HCT116 (cell line): ENCODE measurements at places on chromosomes 11 and 22.

GRCh38 chr22:36829370-36830002 is 12.7 kb upstream of the PVALB start:
- no peak for DNase-seq

DNA sequence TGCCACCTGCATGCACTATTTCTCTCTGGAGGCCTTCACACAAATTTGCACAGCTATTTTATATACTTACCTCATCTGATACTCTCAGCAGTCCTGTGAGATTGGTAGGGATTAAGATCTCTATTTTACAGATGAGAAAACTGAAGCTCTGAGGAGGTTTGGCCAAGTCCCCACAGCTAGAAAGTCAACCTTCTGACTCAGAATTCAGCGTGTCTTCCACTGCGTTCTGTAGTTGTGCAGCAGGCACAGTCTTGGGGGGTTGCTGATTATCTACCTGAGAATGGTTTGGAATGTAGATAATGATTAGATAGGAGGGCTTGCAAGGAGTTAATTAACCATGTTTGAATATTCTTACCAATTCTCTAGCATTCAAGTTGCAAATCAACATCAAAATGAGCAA is 2.5 kb upstream of the SORL1 start:
- DNase-seq, result no peak

GRCh38 chr11:116984186-116984585 is 114.0 kb downstream of the SIK3 start:
- no peak for DNase-seq

- DNase-seq, result no peak
Observed at GRCh38 chr11:87212891-87213290, 175.2 kb downstream of the TMEM135 start.

- DNase-seq, result no peak
Observed at GRCh38 chr11:105297463-105297862, 157.9 kb upstream of the CARD18 start.

DNA sequence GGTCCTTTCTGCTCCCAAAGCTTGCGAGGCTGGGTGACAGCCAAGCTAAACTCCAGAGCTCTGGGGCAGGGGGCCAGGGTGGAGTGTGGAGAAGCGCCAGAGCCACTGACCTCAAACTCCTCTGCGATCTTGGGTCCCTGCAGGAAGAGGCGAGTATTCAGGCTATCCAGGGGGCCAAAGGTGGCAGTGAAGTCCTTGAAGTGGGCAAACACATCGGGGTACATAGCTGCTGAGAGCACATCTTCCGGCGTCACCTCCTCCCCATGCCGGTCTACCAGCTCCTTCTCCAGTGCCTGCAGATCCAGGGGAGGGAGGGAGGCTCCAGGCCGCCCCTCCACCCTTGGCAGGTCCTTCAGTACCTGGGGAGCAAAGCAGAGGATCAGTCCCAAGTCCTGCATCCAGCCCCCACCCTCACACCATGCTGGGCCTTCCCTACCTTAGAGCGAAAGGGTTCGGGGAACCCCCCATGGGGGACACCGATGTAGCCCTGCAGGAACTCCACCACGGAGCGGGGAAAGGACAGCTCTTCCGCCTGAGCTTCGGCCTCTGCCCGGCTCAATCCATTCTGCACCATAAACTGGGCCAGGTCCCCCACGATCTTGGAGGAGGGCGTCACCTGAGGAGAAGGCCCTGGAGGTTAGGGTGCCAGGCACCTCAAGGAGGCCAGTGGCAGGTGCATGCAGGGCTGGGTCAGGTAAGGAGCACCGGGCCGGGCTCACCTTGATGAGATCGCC is 6.4 kb downstream of the RCE1 start:
- no peak for DNase-seq

GRCh38 chr11:65870706-65871681 is 1.6 kb downstream of the EFEMP2 start:
- no peak for DNase-seq

DNA sequence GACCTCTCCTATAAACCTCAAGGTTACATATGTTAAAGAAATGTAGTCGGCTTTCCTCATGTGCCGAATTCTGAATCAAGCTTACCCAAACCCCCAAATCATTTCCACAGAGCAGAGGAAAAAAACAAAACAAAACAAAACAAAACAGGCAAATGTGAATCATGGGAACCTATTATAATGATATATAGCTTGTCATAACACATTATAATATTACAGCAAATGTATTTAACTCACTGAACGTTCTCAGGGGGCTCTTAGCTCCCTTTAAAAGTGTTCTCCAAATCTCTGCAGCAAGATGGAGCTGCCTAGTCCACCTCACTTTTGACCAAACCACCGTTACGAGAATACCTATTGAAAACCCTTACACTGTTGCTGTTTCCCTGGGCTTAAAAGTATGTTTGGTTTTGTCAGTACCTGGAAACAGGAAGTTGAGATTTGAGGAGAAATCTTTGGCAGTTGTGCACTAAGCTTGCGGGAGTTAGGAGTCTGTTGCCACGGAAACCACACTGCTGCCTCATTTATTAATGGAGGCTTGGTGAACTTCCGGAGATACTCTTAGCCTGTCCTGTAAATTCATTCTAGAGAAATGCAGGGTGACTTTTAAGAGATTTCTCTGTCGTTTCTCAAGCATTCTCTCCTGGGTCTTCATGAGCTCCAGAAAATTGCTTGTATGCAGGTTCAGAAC is 167.0 kb upstream of the RASSF10 start:
- no peak for DNase-seq

DNA sequence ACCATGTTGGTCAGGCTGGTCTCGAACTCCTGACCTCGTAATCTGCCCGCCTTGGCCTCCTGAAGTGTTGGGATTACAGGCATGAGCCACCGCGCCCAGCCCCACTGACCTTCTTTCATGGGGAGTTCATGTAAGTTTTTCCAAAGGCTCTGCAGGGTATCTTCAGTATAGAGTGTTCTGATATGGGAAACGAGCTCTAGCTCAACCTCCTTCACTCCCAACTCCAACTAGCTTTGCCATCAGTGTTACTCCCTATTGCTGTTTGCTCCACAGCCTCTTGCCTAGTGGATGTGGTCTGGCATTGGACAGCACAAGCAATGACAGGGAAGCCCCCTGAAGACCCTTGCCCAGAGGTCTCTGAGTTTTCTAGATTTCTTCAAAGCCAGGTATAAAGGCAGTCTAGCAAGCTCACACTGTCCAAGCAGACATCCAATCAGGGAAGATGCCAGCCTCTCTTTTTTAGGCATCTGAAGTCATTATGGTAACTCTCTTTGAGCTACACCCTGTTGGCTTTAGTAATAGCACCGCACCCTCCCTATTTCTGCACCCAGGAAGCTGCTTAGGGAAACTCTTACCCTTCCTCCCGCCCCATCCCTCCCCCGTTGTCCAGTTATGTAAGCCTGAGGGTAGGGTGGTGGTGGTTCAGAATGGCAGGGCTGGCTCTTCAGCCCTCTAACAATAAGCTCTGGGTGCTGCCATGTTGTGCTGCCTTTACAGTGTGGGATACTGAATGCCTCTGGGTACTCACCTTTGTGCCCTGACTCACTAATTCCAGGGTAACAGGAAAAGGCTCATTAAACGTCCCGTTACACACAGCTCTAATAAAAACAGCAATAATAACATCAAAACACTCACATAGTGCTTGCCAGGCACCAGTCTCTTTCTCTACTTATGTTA is 41.4 kb upstream of the CLDN5 start:
- no peak for DNase-seq

DNA sequence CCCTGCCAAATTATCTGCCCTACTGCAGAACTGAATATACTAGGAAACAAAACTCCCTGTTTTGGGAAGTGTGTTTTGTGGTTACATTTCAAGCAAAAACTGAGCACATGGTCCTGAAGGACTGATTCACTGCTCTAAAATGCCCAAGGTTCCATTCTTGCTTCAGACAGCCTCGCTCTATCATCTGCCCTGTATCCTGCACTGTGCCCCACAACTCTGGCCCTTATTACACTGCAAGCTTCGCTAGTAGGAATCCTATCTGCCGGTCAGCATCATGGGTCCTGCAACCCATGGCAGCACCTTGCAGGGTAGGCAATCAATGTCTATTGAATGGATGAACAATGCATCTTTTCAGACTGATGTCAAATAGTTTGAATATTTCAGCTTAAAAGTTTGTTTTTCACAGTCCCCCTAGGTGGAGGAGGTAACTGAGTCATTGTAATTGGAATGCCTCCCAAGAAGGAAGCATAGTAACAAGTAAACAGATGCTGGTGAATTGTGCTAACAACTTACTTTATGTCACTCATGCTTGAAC is 21.3 kb downstream of the LAYN start:
- DNase-seq, result no peak
